ENCODE measurements at places on chromosomes 16 and 17.

DNA sequence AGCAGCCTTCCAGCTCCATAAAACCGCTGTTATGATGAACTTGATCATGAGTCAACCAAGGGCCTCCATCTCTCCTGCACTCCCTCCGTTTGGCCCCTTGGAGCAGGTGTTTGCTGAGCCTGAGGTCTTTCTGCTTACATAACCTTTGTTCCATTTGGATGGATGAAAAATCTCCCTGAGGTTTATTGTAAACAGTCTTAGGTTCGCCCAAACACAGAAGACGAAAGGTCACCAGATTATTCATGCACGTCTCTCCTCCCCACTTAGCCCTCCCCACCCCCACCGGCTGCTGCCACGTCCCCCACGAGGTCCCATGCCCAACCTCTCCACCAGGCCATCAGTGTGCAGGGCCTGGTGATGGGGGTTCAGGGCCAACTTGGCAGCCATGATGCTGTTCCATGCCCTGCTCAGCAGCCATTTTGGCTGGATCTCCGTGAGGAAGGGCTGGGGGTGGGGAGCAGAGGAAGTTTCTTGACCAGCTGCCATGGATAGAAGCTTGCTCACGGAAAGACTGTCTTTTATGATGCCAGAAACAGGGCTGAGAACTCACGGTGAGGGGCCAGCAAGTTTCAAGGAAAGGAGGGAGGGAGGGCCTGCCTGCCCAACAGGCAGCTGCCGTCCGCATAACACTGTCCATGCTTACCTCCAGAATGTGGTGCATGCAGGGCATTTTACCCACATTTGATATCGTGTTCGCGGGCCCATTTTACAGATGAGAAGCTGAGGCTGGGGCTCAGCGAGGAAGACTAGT, 47.8 kb upstream of the FOXF1 start:
- peak; percentile 42 for DNase-seq

GRCh38 chr17:32123782-32124181, 18.5 kb upstream of the RHOT1 start:
- DNase-seq: no peak

DNA sequence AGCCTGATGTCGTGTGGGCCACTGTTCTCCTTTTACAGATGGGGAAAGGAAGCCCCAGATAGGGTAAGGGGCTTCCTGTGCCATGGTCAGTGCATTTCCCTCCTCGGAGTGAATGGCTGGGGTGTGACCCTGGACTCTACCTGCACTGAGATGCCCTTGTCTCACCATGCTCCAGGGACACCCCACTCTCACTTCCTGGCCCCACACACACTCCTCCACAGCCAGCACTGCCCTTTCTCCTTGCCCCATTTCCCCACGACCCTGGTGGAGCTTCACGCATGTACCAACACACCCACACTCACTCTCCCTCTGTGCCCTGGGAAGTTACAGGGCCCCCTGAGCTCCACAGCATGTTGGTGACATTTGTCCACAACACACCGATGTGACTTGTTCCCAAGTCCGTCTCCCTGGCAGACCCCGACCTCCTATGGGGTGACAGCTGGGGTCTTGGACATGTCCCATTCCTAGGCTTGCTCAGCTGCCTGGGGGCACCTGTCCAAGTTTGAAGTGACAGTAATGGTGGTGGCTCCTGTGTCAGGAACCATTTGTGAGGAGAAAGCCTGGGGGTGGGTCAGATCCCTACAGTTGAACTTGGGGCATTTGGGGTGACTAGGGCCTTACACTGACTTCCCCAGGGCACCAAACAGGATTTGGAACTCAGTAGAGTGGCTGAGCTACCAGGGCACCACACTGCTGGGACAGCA, 47.4 kb downstream of the PECAM1 start:
- no peak for DNase-seq

DNA sequence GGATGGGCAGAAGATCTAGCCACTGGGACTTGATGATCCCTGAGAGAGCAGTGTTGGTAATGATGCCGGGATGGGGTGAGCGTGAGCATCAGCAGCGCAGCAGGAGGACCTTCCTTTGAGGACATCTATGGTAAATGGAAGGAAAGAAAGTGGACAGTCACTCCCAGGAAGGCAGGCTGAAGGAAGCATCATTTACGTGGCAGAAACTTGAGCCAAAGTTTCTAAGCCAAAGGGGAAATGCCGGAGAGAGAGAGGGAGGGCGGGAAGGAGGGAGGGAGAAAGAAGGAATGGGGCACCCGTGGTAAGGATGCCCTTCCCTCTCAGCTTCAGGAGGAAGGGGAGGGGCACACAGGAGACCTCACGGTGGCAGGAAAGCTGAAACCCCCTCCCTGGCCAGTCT, 86.3 kb upstream of the CACNG5 start:
- DNase-seq: no peak

DNA sequence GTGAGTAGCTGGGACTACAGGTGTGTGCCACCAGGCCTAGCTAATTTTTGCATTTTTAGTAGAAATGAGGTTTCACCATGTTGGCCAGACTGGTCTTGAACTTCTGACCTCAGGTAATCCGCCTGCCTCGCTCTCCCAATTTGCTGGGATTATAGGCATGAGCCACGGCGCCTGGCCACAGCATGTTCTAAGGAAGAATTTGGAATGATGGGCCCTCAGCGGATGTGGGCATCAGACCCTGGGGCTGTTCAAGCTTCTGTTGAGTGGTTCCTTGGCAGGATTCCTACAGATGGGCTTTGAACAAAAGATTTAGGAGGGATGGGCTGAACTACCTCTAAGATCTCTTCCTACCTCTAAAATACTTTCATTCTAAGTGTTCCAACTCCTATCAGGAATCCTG, 4.1 kb downstream of the PRPSAP2 start:
- no peak for DNase-seq

DNA sequence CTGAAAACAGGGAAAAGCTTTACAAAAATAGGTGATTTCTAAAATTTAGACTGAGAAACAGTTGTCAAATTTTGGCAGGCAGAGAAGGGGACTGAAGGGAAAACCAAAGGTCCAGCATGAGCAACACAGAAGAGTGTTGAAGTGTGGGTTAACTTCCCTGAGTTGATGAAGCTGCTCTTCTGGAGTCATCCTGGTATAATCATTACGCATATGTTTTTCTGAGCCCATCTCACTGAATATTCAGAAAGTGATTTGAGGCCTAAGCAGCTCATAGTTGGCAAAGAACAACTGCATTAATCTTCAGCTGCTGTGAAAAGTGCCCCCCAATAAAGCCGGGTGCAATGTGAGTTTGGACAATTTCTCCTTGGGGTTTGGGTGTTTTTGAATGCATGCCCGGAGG, 115.0 kb upstream of the RBBP6 start:
- no peak for DNase-seq

DNA sequence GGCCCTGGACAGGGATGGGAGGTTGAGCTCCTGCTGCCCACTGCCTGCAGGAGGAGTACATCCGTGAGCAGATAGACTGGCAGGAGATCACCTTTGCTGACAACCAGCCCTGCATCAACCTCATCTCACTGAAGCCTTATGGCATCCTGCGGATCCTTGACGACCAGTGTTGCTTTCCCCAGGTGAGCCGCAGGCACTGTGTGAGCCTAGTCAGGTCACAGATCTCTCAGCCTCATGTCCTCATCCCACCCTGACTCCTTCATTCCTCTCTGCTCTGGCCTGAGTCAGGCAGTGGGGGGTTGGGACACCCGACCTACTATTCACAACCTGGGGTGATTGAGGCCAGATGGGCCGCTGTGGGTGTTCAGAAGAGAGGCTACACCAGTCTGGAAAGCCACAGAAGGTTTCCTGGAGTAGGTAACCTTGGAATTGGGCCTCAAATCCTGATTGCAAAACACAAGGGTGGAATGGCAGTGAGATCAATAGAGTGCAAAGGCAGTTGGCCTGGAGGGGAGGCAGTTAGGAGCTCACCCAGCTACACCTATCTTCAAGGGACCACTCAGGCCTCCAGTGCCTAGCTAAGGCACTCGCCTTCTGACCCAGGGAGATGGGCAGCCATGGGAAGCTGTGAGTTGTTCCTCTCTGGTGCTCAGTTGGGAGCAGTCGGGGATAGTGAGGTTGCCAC, 29.7 kb downstream of the MYO15A start:
- DNase-seq: no peak

DNA sequence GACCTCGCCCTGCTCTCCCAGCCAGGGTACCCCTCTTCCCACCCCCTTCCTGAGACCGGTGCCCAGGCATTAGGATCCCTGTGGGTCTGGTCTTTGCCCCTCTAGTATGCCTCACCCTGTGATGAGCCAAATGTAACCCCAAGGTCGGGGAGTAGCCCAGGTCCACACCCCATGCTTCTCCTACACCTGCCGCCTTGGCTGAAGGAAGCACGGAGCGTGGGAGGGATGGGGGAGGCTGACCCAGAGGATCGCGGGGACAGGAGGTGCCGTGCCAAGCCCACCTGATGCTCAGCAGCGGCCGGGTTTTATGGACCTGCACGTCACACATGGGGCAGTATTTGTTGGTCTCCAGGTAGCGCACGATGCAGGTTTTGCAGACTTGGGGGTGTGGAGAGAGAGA, 8.8 kb downstream of the PCGF2 start:
- peak; percentile 15 for DNase-seq

- DNase-seq: no peak
Observed at GRCh38 chr17:58007781-58008706, 998 bp upstream of the SRSF1 start.

GRCh38 chr17:32349503-32349853, 479 bp upstream of the ZNF207 start:
- DNase-seq: no peak

GRCh38 chr17:79548116-79548515, 62.7 kb downstream of the RBFOX3 start:
- no peak for DNase-seq

- no peak for DNase-seq
Observed at GRCh38 chr16:54649876-54650275, 280.8 kb upstream of the IRX5 start.

- DNase-seq: no peak
Observed at GRCh38 chr16:4347010-4347409, 4.1 kb downstream of the PAM16 start.

DNA sequence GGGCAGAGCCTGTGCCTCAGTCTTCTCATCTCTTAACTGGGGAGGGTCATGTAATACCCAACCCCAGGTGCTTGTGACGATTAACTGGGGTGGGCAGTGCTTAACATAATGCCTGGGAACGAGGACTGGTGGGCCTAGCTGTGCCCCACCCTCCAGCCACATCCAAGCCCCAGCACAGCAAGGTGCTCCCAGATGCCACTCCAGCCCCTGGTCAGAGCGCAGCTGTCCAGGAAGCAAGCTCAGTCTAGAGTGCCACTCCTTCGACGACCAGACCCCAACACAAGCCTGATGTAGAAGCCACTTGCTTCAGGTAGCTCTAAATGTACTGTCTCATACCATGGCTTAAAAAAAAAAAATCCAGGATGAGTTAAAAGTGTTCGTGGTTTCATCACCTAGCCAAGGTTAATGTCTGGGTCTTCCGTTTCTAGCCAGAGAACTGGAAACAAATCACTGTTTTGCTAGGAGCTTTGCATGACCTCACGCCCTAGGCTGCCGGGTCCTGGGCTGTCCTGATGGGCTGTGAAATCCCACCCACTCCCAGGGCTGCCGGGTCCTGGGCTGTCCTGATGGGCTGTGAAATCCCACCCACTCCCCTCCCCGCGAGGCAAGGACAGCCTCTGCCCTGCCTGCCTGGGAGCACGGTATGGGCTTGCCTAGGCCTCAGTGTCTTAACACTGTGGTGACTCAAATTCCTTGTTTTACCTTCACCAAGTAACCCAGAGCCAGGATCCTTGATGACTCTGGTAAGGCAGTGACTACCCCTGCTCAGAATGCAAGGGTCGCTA, 7.7 kb downstream of the MIEF2 start:
- no peak for DNase-seq

- DNase-seq: no peak
Observed at GRCh38 chr17:63647065-63647725, 25.0 kb downstream of the MAP3K3 start.

- no peak for DNase-seq
Observed at GRCh38 chr17:1060991-1061390, 64.1 kb downstream of the TIMM22 start.

- DNase-seq: peak; percentile 87
Observed at GRCh38 chr17:76246080-76247066, 6.1 kb upstream of the RNF157 start.

Measured in large intestine (tissue), 12 donors.